ENCODE measurements at places on chromosomes 2 and 18. TPM values are rescaled to one million over a fixed set of nuclear protein-coding genes. Genes with fewer than 3 reads are reported as not detected.

The GKN2 gene
- not detected for total RNA-seq

The SCTR gene
- not detected for total RNA-seq

DNA sequence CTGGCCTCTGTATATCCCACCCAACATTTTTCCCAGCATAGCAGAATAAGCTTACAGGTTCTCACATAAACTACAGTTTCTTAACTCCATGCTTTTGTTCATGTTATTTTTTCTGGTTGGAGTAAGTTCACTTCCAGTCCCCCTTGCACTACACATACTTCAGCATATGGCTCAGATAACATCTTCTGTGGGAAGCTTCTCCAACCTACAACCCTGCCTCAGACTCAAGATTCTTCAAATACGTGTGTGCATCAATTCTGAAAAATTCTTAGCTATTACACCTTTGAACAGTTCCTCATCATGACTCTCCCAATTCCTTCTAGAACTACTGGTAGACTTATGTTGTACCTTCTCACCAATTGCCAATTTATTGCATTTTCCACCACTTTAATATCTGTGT, 7.5 kb upstream of the CPLX4 start:
- no peak for DNase-seq

DNA sequence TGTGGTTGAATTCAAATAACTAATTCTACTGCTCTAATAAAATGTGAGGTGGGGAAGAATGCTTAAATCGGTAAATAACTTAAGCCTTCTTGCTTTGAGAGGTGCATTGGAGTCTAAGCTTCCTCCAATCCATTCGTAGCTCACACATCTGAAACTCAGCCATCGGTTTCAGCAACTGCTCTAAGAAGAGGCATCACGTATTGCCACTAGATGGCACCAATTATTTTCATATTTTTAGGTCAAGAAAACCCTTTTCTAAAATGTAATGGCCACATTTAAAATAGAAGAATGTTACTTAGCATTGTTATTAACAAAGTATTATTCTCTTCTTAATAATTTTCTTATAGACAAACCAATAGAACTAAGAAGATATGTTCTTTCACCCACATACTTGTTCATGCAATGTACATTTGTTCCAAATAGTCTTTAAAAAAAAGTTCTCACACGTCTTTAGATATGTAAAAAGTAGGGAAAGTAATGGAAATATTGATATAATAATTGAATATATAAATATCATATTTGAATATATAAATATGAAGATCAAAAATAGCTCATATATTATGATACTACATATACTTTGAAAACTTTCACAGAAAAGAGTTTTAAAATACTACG, 229.8 kb downstream of the CCDC178 start:
- DNase-seq, result peak; percentile 2

DNA sequence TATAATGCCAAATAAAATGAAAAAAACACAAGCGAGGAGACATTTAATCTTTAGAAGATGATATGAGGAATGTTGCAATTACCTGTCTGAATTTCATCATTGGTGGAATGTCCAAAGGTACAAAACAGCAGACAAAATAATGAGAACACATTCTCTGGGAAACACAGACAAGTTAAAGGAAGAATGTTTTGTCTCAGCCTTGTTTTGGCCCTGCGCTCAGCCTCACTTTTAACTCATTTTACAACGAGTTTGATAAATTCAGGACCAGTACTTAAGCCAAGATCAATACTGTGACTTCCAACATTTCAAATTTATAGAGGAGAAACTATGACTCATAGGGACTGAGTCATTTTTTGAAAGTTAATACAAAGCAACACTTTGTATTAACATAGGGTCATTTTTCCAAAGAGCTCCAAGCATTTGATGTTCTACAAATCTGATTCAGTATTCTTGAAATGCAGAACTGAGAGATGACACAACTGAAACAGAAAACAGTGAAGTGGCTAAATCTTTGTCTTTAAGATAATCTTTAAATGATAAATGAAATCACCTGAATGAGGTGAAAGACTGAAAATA, 833.2 kb upstream of the CHAC2 start:
- DNase-seq, result peak; percentile 62

DNA sequence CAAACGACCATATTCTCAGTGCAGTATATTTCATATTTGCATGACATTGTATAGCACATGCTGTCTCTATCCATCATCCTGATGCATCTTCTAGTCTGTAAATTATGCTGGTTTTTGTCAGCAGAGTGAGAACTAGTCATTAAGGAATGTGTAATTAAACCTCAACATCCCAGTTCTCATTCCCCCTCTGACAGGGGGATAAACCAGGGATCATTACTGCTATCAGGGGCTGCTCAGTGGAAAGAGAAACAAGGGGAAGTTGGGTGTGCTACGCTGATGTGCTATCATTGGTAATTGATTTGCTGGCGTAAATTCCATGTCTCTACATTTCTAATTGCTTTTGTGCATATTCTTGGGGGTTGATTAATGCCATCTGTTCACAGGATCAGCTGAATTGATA, 7.7 kb downstream of the CNTNAP5 start:
- no peak for DNase-seq

GRCh38 chr2:241904791-241905710, 35.5 kb downstream of the RTP5 start:
- DNase-seq, result no peak

DNA sequence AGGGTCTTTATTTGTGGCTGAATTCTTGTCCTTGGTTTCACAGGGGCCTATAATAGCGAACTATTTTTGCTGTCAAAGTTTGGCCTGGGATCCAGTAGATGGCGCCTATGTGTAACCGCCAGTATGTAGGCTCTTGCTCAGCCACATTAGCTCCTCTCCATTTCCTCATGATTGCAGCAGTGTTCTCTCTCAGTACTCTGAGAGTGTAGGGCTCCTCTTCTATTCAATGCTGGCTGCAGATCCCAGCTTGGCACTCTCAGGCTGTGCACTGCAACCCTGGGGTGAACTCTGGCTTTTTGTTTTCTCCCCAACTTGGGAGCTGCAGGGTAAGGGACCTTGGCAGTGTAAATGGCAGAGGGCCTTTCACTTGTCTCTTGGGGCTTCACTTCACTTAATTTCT, 344.6 kb upstream of the CHAC2 start:
- peak; percentile 14 for DNase-seq

DNA sequence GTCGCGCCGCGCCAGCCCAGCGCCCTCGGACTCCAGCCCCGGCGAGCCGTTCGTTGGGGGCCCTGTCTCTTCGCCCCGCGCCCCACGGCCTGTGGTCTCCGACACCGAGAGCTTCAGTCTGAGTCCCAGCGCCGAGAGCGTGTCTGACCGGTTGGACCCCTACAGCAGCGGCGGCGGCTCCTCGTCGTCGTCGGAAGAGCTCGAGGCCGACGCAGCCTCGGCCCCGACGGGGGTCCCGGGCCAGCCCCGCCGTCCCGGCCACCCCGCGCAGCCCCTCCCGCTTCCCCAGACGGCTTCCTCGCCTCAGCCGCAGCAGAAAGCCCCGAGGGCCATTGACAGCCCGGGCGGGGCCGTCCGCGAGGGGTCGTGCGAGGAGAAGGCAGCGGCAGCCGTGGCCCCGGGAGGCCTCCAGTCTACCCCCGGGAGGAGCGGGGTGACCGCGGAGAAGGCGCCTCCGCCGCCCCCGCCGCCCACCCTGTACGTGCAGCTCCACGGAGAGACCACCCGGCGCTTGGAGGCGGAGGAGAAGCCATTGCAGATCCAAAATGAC, 1.4 kb downstream of the PHLPP1 start:
- DNase-seq, result no peak

DNA sequence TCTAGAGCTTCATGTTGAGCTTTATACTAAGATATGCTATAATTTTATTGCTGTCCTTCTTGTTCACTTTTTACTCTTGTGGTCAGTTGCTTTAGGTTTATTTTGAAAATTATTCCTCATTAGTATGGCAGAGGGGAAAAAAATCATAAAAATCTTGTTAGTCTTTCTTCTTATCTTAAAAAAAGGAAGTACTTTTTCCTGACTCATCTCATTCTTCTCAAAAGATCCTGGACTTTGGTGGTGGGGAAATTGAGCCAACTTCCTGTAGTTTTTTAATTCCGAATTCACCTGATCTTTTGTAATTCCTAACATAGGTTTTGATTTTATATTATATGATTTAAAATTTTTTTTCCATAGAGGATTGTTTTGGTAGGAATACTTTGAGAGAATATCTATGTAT, 3.8 kb downstream of the SLC4A1AP start:
- DNase-seq, result no peak

DNA sequence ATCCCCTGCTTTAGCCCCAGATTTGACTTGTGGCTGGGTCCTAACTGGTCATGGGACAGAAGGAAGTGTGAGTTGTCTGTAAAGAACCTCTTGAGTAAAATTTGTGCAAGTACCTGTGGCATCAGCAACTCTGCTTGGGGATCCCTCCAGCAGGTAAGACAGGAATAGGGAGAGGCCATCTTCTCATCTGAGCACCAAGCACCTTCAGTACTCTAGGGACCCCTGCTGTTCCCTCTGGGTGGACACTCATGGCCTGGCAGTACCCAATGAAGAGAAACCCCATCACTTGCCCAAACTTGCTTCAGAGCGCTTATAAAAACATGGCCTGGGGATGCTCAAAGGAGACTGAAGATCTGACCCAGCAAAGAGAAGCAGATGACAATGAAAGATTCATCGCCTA, 297.8 kb downstream of the SP3 start:
- DNase-seq, result no peak

DNA sequence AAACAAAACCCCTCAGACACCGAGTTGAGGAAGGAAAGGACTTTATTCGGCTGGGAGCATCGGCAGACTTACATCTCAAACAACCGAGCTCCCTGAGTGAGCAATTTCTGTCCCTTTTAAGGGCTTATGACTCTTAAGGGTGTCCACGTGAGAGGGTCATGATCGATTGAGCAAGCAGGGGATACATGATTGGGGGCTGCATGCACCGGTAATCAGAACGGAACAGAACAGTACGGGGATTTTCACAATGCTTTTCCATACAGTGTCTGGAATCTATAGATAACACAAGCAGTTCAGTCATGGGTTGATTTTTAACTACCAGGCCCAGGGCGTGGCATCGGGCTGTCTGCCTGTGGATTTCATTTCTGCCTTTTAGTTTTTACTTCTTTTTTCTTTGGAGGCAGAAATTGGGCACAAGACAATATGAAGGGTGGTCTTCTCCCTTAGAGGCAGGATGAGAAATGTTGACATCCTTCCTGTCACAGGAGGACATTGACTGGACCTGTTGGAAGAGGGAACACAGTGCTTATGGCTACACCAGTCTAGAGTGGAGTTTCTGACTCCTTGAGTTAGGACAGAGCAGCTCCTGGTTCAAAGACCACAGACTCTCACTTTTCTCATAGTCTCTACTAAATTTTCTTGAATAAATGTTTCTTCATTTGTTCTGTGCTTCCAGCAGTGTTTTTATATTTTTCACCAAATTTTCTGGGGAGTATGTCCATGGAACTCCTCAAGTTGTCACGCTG, 35.8 kb downstream of the SPOPL start:
- DNase-seq, result peak; percentile 39

GRCh38 chr2:172702451-172702850, 33.2 kb upstream of the RAPGEF4 start:
- no peak for DNase-seq

DNA sequence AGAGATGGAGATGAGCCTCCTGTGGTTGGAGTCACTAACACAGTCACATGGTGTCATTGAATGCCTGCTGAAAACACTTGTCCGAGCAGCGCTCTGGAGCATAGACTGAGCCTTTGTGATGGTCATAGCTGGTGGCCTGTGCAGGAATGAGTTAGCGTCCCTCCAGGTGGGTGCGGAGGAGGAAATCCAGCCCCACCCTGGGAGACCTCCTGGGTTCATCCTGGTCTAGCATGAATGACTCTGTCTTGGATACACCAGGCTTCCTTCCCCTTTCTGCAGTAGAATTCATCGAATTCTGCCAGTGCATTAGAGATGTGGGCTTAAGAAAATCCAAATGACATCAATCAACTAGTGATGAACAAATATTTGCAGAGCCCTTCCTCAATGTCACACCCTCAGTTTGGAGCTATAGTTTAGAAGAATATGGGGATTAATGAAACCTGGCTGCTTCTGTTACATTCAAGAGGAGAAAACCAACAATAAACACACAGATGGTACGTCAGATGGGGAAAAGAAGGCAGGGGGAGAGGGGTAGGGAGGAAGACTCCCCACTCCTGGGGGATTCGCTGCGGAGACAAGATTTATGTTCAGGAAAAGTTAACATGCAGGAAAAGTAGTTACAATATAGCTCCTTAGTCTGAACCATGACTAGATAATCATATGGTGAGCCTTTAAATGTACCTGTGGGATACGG, 136.7 kb downstream of the DDX1 start:
- DNase-seq, result no peak
